Activated naive CD8-positive, alpha-beta T cell treated with anti-CD3 and anti-CD28 coated beads for 36 hours (primary cell): ENCODE measurements at places on chromosomes 1 and 21. TPM values are rescaled to one million over a fixed set of nuclear protein-coding genes. Genes with fewer than 3 reads are reported as not detected.
A peak's percentile ranks its signal among the peaks of the same experiment; 100 is the strongest.

DNA sequence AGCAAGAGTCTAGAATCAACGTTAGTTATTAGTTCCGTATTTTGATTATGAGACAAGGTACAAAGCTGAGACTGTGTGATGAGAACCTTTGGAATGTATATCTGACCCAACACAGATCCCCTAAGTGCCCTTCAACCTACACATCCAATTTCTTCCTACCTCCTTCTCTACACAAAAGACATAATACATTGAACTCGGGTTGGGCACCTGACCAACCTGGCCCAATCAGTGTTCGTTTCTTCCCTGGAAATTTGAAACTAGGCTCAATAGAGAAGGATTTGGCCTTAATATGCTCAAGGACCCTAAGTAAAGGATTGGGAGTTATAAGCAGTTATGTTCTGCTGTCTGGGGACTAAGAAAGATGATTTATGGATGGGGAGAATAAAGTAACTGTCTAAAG, 12.1 kb downstream of the ITSN1 start:
- H3K27me3 ChIP-seq, result no peaks in the 10 kb centered on the region
- DNase-seq, result no peak
- no peaks in the 10 kb centered on the region for H3K4me1 ChIP-seq
- no peak overlapping the region for H3K27ac ChIP-seq
- no peaks in the 10 kb centered on the region for H3K36me3 ChIP-seq

- DNase-seq, result no peak
- H3K27ac ChIP-seq, result no peak within 1 kb of the TSS
- no peaks in the 10 kb centered on the region for H3K36me3 ChIP-seq
These were observed at the start of gene SPATA46 for GRCh38 chr1:162376691-162377090. TSS of gene SPATA46 (minus strand) at chr1:162376854. CDS start at chr1:162376790, 64 bp downstream.

PACC1 gene
- 12.7 TPM for total RNA-seq

DNA sequence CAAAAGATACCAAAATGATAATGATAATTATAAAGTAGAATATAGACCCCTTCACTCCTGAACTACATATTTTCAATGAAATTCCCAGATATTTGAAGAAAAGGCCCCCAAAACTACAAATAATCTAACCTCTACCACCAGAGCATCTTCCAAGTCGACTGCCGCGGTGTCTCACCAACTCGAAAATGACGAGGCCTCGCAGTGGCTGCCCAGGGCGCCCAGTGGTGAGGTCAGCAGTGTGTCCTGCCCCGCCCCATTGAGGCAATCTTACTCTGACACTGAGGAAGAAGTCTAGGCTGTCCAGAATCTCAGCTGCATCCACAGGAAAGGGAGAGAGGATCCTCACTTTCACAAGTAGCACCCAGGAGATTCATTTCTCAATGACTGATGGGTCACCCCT, 5.2 kb downstream of the DUSP10 start:
- H3K27me3 ChIP-seq, result no peaks in the 10 kb centered on the region
- no peak overlapping the region for H3K4me3 ChIP-seq
- H3K27ac ChIP-seq, result no peak overlapping the region
- no peak for DNase-seq
- peaks cover 49% of the 10 kb centered on the region for H3K4me1 ChIP-seq

DNA sequence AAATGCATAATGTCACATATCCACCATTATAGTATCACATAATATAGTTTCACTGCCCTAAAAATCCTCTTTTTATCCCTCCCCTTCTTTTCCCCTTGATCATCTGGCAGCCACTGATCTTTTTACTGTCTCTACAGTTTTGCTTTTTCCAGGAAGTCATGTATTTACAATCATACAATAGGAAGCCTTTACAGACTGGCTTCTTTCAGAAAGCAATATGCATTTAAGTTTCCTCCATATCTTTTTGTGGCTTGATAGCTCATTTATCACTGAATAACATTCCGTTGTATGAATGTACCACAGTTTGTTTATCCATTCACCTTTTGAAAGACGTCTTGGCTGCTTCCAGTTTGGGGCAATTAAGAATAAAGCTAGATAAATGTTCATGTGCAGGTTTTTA, 14.3 kb upstream of the WDTC1 start:
- DNase-seq, result no peak
- no peaks in the 10 kb centered on the region for H3K4me1 ChIP-seq
- H3K27ac ChIP-seq, result no peak overlapping the region
- no peaks in the 10 kb centered on the region for H3K27me3 ChIP-seq
- no peaks in the 10 kb centered on the region for H3K36me3 ChIP-seq

DNA sequence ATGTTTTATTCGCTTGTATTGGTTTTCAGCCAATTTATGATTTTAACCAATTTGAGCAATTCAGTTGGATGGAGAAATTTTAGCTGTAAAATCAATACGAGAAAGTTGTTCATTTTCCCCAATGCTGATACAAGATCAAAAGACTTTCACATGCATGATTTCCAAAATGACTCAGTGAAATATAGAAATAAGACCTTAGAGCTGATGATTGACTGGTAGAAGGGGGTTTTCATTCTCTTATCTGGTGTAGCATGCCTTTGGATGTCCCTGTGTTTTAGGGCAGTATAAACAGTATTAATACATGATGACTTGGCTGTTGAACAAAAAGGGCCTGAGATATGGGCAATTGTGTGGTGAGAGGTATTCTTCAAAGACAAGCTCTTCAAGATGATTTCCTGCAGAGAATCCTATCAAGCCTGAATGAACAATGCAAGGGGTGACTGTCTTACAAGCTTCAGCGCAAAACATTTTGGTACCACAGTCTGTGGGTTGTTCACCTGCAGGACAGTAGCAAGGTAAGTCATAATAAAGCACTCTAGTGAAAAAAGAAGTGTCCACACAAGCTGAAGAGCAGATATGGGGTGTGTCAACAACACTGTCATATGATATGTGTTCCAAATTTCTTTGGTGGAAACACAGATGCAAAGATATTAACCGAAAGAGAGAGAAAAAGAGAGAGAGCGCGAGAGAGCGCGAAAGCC, 156.2 kb downstream of the TNFSF18 start:
- peaks cover 55% of the 10 kb centered on the region for H3K4me1 ChIP-seq
- H3K4me3 ChIP-seq, result peak overlapping the region; percentile 51
- H3K27me3 ChIP-seq, result no peaks in the 10 kb centered on the region
- no peaks in the 10 kb centered on the region for H3K36me3 ChIP-seq

DNA sequence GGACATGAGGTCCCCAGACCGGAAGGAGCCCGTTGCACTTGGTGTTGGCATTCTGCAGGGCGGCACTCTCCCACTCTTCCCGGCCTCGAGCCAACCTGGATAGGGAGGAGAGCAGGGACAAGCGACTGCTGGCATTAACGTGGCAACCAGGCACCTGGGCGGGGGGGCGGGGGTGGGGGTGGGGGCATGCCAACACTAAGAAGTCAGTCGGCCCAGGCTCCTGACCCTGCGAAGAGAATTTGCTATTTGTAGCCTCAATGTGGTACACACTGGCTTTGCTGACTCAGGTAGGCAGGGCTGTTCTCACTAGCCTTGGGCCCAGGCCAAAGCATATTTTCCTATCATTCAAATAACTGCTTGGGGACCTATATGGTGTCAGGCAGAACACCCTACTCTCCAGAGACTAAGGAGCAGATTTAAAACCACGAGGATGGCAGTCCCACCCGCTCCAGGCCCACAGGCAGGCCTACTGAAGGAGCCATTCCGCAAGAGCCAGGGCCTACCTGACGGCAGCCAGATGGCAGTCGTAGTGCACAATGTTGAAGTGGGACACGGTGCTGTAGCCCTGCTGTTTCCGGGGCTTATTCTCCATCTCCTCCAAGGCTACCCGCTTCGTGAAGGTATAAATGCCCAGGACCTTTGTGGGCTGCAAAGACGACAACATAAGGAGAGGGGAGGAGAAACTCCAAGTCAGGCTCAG, 123.7 kb downstream of the UBR4 start:
- DNase-seq, result no peak
- H3K4me1 ChIP-seq, result peaks cover 21% of the 10 kb centered on the region
- no peak overlapping the region for H3K27ac ChIP-seq
- no peaks in the 10 kb centered on the region for H3K27me3 ChIP-seq
- no peak overlapping the region for H3K4me3 ChIP-seq
- peaks cover 41% of the 10 kb centered on the region for H3K36me3 ChIP-seq

GRCh38 chr1:182348961-182349747, 42.4 kb downstream of the GLUL start:
- no peak for DNase-seq
- no peak overlapping the region for H3K4me3 ChIP-seq
- no peaks in the 10 kb centered on the region for H3K4me1 ChIP-seq
- no peaks in the 10 kb centered on the region for H3K27me3 ChIP-seq
- H3K36me3 ChIP-seq, result no peaks in the 10 kb centered on the region

DNA sequence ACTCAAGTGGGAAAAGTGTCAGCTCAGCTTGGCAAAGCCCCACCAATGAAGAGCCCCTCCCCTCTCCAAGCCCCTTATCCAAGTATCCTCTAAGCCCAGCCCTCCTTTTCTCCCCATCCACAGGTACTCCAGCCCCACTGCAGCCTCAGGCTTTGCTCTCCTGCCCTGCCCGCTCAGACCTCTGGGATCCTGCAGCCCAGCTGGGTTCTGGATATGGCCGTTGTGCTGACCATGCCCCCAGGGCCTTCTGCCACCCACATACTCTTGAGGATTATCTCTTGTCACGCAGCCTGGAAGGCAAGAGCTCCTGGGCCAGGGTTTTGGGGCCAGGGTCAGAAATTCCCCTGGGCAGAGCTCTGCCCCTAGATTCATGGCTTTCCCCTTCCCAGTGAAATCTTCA, 4.7 kb downstream of the SHISA4 start:
- peaks cover 8% of the 10 kb centered on the region for H3K4me1 ChIP-seq
- peaks cover 32% of the 10 kb centered on the region for H3K27me3 ChIP-seq
- no peak overlapping the region for H3K4me3 ChIP-seq
- H3K27ac ChIP-seq, result no peak overlapping the region

DNA sequence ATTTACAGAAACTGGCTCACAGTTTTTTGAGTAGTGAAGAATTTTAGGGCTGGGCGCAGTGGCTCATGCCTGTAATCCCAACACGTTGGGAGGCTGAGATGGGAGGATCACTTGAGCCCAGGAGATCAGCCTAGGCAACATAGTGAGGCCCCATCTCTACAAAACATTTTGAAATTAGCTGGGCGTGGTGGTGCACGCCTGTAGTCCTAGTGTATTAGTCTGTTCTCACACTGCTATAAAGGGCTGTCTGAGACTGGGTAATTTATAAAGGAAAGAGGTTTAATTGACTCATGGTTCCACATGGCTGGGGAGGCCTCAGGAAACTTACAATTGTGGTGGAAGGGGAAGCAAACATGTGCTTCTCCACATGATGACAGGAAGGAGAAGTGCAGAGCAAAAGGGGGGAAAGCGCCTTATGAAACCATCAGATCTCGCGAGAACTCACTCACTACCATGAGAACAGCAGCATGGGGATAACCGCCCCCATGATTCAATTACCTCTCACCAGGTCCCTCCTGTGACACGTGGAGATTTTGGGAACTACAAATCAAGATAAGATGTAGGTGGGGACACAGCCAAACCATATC, 24.4 kb upstream of the DYRK1A start:
- no peak overlapping the region for H3K4me3 ChIP-seq
- H3K36me3 ChIP-seq, result peaks cover 1% of the 10 kb centered on the region
- no peaks in the 10 kb centered on the region for H3K27me3 ChIP-seq
- no peak overlapping the region for H3K27ac ChIP-seq

DNA sequence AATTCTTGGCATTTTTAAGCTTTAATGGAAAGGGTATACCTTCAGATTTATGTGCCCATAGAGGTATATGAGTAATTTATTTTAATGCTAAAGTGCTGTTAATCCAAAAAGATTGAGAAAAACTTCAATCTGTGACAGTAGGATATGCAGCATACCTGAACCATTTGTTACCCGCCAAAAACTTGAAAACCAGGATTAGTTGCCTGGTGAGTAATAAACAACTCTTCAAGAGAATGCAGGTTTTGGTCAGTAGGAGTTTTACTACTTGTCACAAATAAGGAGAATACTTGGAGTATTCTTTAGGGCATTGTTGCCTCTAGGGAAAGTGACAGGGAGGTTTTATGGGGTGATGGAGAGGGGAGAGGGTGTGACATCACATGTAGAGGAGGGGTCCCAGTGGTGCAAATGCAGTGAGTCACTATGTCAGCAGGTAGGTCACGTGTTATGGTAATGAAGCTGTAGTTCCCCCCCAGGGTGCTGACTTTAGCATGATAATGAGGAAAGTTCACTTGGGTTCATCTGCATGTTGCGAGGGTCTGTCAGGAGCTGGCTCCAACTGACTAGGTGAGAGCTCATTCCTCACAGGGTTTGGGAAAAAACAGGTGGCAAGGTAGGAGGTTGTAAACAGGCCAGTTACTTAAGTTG, 23.1 kb downstream of the USP25 start:
- H3K36me3 ChIP-seq, result peaks cover 31% of the 10 kb centered on the region
- H3K27ac ChIP-seq, result no peak overlapping the region
- peaks cover 69% of the 10 kb centered on the region for H3K4me1 ChIP-seq
- no peak for DNase-seq
- H3K4me3 ChIP-seq, result no peak overlapping the region
- H3K27me3 ChIP-seq, result no peaks in the 10 kb centered on the region

TNFAIP8L2 gene
- 22.2 TPM for total RNA-seq

- H3K4me3 ChIP-seq, result no peak overlapping the region
- H3K27ac ChIP-seq, result no peak overlapping the region
- no peaks in the 10 kb centered on the region for H3K4me1 ChIP-seq
- H3K27me3 ChIP-seq, result no peaks in the 10 kb centered on the region
- H3K36me3 ChIP-seq, result no peaks in the 10 kb centered on the region
These were observed 44.9 kb upstream of the TNFSF18 start for GRCh38 chr1:173095632-173096031.

- no peak overlapping the region for H3K4me3 ChIP-seq
These were observed 987.8 kb upstream of the ADAMTS5 start for GRCh38 chr21:27954543-27955165.

DNA sequence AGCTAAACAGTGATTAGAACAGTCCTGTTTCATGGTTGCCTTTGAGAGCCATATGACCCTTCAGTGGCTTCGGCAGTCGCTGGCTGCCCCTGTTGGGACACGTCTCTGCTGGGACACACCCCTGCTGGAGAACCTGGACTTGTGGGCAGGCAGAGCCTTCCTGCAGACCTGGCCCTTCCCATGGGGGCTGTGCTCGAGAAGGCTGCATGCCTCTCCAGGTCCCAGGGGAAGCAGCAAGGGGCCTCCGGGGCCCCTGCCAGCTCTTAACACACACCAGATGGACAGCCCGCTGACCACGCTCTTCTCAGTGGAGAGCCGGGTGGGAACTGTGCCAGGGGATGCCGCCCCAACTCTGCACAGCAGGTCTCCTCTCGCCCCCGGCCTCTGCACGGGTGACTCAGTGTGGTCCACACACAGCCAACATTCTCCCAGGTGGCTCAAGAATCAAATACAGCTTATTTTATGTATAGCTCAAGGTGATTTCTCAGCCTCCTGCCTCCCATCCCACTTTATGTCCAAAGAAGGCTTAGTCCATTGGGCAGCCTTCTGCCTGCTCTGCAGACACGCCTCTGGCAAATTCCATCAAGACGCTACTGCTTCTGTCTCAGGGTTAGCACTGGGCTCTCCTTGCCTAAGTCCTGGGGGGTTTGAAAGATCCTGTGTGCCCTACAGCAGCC, 450.8 kb downstream of the KIF26B start:
- peaks cover 6% of the 10 kb centered on the region for H3K27me3 ChIP-seq
- H3K4me3 ChIP-seq, result no peak overlapping the region
- no peak overlapping the region for H3K27ac ChIP-seq
- H3K36me3 ChIP-seq, result no peaks in the 10 kb centered on the region
- peaks cover 5% of the 10 kb centered on the region for H3K4me1 ChIP-seq

DNA sequence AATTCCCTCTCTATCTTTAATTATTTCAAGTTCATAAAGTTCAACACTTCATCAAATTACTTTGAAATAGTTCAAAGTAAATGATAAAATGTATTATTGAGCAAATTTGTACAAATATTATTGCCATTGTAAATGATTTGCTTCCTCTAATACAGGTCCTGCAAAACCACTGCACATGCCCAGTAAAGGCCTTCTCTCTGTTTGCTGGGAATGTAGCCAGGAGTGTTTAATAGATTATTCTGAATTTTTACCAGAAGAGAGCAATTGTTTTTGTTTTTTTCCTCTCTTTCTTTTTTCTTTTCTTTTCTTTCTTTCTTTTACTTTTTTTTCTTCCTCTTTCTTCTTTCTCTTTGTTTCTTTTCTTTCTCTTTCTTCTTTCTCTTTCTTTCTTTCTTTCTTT, 486.3 kb downstream of the PTBP2 start:
- no peak overlapping the region for H3K27ac ChIP-seq
- no peak overlapping the region for H3K4me3 ChIP-seq
- DNase-seq, result no peak
